ENCODE measurements at places on chromosomes 16 and 17. TPM values are rescaled to one million over a fixed set of nuclear protein-coding genes. Genes with fewer than 3 reads are reported as not detected.

DNA sequence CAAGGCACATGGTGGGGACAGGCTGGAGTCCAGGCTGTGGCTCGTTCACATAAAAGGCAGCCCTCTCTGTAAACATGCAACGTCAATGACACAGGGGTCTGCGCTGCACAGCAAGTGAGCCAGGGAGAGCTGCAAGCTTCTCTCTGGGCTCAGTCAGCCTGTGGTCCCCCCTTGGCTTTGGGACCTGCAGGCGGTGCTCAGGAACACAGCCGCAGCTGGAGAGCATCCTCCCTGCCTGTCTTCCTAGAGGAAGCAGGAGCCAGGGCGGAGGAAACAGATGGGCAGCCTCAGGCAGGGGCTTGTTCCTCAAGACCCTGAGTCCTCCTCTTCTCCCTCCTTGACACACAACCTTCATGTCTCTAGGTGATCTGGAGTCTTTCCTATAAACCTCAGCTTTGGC lies 228.0 kb downstream of the C16orf78 start:
- no peak for DNase-seq

DNA sequence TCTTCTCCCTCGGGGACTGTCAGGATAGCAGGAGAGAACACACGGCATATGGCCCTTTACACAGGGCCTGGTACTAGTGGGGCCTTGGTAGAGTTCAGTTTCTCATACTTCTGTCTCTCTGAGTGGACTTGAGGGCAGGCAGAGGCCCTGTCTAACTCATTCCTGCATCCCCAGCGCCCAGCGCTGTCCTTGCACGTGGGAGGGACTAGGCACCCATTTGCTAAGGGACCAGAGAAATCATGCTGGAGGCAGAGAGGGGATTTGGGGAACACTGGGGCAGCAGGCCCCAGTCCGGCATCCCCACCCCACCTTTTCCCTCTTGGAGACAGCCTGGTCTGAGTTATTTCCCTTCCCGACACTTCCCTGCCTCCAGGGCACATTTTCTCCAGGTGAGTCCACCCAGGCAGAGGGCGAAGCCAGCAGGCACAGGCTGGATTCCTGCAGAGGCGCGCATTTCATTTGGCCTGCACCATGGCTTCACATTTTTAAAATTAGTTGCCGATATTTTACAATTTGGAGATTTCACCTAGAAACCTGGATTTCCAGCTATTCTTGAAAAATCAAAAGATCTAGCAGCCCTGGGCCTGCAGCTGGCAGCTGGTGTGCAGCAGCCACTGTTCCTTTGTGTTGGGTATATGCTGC lies 9.7 kb upstream of the NKD1 start:
- DNase-seq = no peak

- peak; percentile 55 for DNase-seq
These were observed 7.5 kb downstream of the NFE2L1 start for GRCh38 chr17:48055531-48056245.

SRL gene
- 4.6 TPM for total RNA-seq

- peak; percentile 91 for DNase-seq
These were observed 51.8 kb downstream of the BEAN1 start for GRCh38 chr16:66478733-66479511.

- no peak for DNase-seq
These were observed 198.0 kb downstream of the ZNF423 start for GRCh38 chr16:49657736-49658465.

DNA sequence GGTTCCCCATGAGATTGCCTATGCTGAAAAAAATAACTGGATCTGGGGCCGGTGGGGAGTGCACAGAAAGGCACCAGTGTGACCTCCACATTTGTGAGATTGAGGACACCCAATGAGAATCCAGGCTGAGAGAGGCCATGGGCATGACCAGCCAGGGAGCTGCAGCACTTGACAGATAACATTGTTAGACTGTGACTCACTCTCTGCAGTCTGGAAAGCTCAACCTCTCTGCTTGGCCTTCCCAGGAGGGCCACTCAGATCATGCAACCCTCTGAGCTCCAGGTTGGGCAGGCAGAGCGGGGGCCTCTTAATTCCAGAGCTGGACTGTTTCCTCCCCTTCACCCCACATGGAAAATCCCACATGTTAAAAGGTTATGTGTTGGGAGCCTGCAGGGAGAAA lies 30.1 kb downstream of the FZD2 start:
- peak; percentile 88 for DNase-seq

GRCh38 chr17:59508999-59509625 lies 56.3 kb upstream of the DHX40 start:
- DNase-seq = no peak

DNA sequence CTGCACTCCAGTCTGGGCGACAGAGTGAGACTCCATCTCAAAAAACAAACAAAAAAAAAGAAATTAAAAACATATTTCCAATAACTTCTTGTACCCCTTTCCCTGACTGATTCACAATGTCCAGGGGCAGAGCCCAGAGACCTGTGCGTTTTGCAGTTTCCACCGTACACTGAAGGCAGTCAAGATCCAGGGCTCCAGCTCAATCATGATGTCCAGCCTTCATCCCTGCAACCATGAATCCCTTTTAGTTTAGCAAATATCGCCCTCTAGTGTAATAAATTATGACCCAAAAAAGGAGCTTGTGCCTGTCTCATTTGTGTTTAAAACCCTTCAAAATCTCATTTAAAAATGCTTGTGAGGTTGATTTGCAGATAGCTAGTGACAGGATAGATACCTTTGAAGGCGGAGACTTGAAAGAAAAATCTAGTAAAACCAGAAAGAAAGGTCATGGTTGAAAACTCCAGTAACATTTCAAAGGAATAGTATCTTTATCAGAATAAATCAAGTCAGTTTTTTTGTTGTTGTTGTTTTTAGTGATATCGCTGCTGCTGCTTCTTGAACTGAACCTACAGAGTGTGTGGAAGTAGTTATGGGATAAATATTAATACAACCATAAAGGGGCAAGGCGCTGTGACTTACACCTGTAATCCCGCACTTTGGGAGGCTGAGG lies 3.7 kb upstream of the ERN1 start:
- DNase-seq = no peak

DNA sequence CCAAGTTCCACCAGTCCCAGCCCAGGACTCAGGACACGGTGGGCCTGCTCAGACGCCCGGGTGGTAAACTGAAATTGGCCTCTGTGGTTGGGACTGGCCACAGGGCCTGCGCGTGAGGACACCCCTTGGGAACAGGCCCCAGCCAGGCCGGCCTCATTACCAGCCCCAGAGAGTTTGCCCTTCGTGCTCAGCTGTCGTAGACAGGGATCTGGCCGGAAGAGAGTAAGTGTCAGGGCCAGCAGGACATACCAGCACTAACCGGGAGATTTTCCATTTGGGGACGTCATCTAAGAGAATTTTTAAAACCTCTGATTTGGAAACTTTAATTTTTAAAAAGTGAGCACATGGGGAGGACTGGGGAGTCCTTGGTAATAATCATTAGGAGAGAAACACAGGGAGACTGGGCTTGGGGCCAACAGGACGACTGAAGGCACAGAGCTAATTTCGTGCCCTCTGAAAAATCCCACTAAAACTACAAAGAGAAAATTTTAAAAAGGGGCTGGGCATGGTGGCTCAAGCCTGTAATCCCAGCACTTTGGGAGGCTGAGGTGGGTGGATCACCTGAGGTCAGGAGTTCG lies 2.4 kb upstream of the RBFOX3 start:
- no peak for DNase-seq

DNA sequence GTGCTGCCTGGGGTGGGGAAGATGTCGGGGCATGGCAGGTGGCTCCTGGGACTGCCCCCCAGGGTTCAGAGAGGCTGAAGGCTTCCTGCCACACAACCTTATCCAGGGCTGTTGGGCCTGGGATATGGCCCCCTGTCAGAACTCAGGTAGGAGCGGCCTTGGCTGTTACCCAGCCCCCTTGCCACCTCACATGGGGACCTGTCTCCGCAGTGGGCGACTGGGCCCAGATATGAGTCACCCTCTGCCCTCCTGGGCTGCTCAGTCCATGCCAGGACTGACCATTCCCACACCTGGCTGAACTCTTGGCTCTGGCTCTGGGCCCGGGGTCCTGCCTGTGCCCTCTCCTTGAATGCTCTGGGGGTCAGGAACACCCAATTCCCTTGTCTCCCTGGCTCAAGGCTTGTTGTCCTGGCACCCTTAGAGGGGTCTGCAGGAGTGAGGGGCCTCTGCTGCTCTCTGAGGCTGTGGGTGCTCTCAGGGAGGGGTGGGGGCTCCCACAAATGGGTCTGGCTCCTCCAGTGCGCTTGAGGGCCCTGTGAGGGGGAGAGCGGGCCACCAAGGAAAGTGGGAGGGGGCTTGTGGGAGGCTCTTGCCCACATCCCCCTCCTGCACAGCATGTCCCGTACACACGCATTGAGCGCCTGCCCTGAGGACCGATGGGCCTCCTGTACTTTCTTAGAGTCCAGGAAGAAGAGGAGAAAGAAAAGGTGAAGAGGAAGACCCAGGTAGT lies 36.0 kb downstream of the LGALS9 start:
- peak; percentile 64 for DNase-seq

Data from posterior vena cava (tissue), 2 donors.